ENCODE measurements at places on chromosomes 3 and 15.

DNA sequence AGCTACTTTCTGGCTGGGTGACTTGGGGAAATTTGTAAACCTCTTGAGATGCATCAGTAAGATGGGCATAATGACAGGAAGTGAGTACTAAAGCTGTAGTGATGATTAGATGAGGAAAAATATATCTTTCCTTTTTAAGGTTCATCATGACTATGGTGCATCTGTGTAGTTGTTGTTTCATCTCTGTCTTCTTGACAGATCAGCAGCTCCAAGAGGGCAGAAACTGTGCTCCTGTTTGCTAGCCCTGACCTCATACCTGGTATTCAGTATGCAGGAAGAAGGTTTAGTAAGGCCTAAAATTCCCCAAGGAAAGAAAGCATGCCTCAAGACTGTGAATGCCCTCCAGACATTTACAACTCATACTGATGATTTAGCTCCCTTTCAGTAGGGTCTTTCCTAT is 82.5 kb upstream of the PSMD6 start:
- H3K4me3 ChIP-seq = no peak overlapping the region
- H3K36me3 ChIP-seq = peaks cover 10% of the 10 kb centered on the region
- DNase-seq = no peak
- H3K27me3 ChIP-seq = no peaks in the 10 kb centered on the region
- no peak overlapping the region for H3K27ac ChIP-seq

- no peaks in the 10 kb centered on the region for H3K36me3 ChIP-seq
- H3K27me3 ChIP-seq = no peaks in the 10 kb centered on the region
- H3K4me1 ChIP-seq = peaks cover under 1% of the 10 kb centered on the region
- no peak overlapping the region for H3K27ac ChIP-seq
- no peak for DNase-seq
Measured at GRCh38 chr15:70030851-70031250, 66.9 kb downstream of the TLE3 start.

DNA sequence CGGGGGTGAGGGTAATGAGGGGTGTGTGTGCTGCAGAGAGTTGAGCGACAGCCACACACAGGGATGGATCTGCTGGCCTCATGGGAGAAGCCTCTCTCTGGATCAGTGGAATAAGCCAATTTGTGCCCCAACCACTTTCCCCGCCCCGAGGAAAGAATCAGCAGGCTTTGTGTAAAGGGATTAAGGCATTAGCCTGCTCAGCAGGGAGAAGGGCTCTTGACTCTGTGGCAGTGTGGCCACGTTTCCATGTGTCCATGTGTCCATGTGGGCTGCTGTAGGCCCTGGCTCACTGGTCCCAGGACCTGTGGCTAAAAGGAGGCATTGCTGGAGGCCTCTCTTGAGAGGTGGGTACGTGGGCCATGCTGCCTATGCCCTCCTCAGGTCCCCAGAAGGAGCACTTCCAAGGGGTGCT is 104.7 kb downstream of the HMG20A start:
- DNase-seq = no peak
- H3K27ac ChIP-seq = no peak overlapping the region
- H3K36me3 ChIP-seq = no peaks in the 10 kb centered on the region
- H3K27me3 ChIP-seq = no peaks in the 10 kb centered on the region

GRCh38 chr15:56371495-56372147 is 6.4 kb downstream of the TEX9 start:
- no peak overlapping the region for H3K27ac ChIP-seq
- no peak overlapping the region for H3K4me3 ChIP-seq
- no peaks in the 10 kb centered on the region for H3K27me3 ChIP-seq
- DNase-seq = no peak
- no peaks in the 10 kb centered on the region for H3K4me1 ChIP-seq

DNA sequence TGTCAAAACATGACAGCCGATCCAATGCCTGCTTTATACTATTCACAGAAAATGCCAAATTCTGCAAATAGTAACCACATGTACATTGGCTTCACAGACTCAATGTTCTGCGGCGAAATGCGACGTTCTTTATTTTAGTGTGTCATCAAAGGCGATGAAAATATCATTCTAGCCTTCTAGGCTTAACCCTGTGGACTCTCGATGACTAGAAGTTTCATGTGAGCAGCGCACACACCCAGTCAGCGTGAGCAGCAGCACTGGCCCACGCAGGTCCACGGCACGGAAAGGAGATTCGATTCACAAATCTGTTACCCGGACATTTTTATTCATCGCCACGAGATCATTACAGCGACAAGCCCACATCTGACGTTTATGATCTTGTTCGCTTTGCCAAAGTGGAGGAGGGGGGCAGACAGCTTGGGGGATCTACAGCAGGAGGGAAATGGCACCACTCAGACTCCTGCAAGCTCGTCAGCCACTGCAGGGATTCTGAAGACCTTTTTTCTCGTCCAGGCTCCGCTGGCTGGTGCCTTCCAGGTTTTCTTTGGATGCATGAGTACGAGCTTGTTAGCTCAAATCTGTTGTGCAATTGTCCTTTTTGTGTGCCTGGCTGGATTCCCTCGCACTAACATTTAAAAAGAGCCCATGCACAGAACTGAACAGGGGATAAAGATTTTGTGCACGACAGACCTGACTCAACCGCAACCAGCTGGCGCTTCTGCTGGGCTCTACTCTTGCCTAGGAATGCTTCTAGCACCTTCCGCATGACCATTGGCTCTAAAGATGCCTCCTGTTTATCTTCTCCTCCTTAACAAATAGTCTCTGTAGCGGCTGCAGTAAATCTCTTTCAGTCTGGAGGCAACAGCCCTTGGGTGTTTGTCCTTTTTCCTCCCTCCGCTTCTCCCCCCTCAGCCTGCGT is 938.4 kb downstream of the MCTP2 start:
- no peaks in the 10 kb centered on the region for H3K36me3 ChIP-seq
- H3K4me1 ChIP-seq = peaks cover 9% of the 10 kb centered on the region
- H3K4me3 ChIP-seq = peak overlapping the region; percentile 36
- peak overlapping the region; percentile 86 for H3K27ac ChIP-seq

- H3K27ac ChIP-seq = no peak overlapping the region
- no peak overlapping the region for H3K4me3 ChIP-seq
- H3K27me3 ChIP-seq = no peaks in the 10 kb centered on the region
Measured at GRCh38 chr3:143751643-143752178, 96.6 kb downstream of the SLC9A9 start.

DNA sequence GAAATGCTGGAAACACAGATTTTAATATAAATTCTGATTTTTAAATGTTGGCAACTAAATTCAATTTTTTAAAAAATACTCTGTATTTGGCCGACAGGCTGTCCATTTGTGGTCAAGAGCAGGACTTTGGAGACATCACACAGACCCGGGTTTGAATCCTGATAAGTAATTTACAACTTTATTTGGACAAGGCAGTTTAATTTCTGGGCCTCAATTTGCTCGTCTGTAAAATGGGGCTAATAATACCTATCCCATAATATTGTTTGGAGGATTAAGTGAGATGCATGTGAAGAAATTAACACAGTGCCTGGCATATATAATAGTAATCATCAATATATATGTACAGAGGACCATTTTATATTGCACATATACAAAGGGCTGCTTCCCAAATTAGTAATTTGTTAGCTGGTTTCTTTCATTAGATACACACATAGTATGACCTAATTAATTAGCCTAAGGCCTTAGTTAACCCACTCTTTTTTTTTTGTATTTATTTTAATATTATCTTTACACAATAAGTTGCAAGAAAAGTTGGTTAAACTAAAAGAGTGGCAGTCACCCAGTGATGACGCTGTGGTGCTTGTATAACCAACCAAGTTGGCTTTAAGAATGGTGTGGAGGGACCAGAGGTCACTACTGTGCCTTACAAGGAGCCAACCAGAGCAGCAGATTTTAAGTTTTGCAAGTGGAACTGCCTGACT is 665 bp downstream of the PIGB start:
- peak overlapping the region; percentile 62 for H3K4me3 ChIP-seq
- peaks cover 6% of the 10 kb centered on the region for H3K4me1 ChIP-seq
- no peaks in the 10 kb centered on the region for H3K27me3 ChIP-seq
- peak; percentile 48 for DNase-seq

DNA sequence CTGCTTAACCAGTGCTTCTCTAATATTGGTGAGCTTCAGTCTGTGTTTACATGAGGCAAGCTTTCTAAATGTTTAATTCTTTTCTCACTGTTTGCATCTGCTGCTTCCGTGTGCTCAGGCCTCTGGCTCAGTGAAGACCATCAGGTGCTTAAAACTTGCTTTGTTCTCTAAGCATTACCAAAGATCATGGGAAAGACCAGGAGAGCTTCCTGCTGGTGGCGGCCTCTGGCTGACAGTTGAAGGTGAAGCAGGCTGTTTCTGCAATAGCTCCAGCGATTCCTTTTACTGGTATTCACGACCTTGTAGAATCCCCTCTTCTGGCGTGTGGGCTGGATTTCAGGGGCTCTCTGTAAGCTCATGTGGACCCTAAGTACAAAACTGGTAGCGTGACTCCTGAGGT is 45.1 kb downstream of the EDEM1 start:
- H3K27ac ChIP-seq = no peak overlapping the region
- DNase-seq = no peak
- H3K27me3 ChIP-seq = peaks cover 6% of the 10 kb centered on the region
- H3K36me3 ChIP-seq = no peaks in the 10 kb centered on the region

DNA sequence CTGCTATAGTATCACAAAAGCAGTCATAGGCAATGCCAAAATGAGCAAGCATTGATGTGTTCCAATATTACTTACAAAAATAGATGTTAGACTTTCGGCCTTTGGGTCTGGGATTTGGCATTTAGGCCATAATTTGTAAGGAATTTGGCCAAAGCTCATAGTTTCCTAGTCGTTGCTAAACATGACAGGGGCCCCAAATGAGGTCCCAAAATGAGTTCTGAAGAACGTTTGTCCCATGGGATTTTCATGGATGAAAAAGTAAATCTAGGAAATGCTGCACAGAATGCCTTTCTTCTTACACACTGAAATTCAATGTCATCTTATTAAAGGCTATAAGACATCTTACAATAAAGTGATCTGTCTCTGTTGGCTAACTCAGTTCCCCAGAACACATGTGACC is 456.0 kb downstream of the CNTN4 start:
- no peaks in the 10 kb centered on the region for H3K4me1 ChIP-seq
- H3K4me3 ChIP-seq = no peak overlapping the region
- H3K36me3 ChIP-seq = no peaks in the 10 kb centered on the region

DNA sequence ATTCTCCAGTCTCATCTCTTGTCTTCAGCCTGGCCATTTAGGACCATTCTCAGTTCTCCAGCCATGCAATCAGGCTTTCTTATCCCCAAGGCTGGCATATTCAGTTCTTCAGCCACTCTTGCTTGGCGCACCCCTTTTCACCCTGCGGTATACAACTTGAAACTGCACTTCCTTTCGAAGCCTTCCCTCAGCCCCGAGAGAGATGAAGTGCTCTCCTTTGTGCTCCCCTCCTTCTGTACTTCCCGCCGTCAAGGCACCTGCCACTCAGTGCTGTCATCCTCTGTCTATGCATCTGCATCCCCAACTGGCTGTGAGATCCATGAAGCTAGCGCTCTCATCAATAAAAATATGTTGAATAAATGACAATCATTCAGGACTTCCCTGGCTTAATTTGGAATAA is 45.7 kb downstream of the MORC1 start:
- no peaks in the 10 kb centered on the region for H3K27me3 ChIP-seq
- H3K4me3 ChIP-seq = no peak overlapping the region
- H3K36me3 ChIP-seq = no peaks in the 10 kb centered on the region
- H3K27ac ChIP-seq = no peak overlapping the region
- no peaks in the 10 kb centered on the region for H3K4me1 ChIP-seq

- H3K27ac ChIP-seq = no peak overlapping the region
- no peak overlapping the region for H3K4me3 ChIP-seq
- H3K36me3 ChIP-seq = no peaks in the 10 kb centered on the region
Measured at GRCh38 chr3:59327376-59327808, 277.6 kb upstream of the CFAP20DC start.

DNA sequence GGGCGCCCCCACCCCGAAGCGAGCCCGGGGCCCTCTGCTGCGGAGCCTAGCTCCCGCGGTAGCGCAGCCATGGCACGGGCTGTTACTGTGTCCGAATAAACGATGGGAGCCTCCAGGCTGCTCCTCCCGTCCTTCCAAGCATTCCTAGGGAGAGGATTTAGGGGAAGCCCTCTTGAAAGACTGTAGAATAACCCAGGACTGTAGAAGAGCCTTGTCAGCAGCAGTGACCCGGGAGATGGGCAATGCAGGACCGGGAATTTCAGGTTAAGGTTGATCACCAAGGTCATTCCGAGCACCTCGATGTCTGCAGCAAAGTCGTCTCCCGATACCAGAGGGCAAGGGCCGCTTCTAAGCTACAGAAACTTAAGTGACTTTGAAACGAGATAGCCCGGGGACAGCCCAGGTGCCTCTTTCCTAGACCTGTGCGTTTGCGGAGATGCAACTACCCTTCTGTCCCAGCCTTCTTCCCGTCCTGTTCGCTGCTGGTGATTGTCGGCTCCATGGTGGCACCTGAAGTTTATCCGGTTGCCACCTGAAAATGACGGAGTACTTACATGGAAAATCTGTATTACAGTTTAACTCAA is 753 bp upstream of the MYO5A start:
- DNase-seq = no peak
- peak overlapping the region; percentile 85 for H3K27ac ChIP-seq
- H3K4me3 ChIP-seq = peak overlapping the region; percentile 87

GRCh38 chr3:133130168-133130567 is 92.0 kb downstream of the TMEM108 start:
- no peak overlapping the region for H3K27ac ChIP-seq
- H3K36me3 ChIP-seq = no peaks in the 10 kb centered on the region
- DNase-seq = no peak
- no peaks in the 10 kb centered on the region for H3K27me3 ChIP-seq

DNA sequence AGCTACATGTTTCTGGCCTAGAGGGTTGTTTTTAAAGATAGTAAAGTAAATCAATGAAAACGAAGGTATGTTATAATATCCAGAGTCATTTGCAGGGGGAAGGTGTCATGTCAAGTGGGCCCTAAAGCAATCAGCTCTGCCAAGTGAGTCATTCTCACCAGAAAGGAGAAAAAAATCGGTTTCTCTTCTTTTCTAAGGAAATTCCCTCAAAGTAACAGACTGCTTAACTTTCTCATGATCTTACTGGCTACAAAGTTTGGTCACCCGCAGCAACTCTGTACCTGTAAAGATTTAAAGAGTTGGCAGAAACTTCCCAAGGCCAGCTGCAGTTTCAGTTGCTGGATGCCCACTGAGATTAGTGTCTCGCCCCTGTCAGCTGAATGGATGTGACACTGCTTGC is 5.5 kb upstream of the FSIP1 start:
- no peaks in the 10 kb centered on the region for H3K27me3 ChIP-seq
- no peak for DNase-seq
- no peak overlapping the region for H3K4me3 ChIP-seq
- peaks cover 13% of the 10 kb centered on the region for H3K4me1 ChIP-seq

DNA sequence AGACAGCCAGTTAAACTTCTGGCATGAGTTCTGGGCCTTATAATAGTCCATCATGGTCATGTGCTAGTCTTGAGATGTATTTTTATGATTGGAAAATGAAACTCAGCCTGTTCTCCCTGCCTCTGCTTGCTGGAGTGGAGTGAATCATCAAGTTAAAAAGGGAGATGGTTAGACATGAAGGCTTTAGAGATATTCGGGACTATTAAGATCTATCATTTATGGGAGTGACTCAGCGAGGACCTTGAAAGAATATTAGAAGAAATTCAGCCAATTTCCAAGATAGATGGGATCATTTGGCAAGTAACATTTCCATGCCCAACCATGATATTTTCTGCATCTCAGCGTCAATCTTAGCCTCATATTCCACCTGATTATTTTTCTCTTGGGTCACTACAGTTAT is 79.8 kb downstream of the AGBL1 start:
- H3K27me3 ChIP-seq = no peaks in the 10 kb centered on the region
- no peak overlapping the region for H3K27ac ChIP-seq
- no peaks in the 10 kb centered on the region for H3K4me1 ChIP-seq
- DNase-seq = no peak

Measured in tibial artery (tissue), 4 donors.